ENCODE measurements at places on chromosomes 4 and X. TPM values are rescaled to one million over a fixed set of nuclear protein-coding genes. Genes with fewer than 3 reads are reported as not detected.
A peak's percentile ranks its signal among the peaks of the same experiment; 100 is the strongest.

DNA sequence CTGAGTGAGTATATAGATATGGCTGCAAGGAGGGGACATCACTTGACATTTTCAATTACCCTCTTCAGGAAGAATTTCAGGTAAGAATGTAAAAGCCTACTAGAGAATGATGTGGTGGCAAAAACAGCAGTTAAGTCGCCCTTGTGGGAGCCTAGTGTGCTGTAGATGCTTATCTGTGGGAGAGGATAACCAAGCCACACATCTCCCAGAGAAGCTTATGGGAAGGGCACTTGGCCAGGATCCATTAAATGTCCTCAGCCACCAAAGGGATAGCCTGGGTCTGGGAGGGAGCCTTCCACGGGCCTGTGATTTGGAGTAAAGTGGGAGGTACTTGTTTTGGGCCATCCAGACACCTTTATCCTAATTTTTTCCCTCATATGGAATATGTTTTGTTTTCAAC is 41.3 kb upstream of the BCLAF3 start:
- no peak for DNase-seq

Gene LNX1
- not detected for total RNA-seq

DNA sequence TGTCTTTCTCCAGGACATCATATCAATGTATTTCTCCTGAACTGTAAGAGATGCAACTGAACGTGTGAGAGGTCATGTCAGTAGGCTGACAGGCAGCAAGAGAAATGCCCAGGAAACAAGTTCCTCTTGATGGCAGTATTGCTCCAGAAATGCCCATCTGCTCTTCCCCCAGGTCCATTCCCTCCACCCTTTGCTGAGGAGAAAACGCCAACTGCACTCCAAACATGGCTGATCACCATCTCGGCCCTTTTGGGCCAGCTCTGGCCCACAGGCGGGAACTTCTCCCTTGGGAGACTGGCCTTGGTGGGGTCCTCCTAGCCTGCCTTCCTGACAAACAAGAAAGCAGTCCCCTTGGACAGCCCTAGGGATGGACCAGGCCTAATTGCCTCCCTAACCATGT is 276.5 kb upstream of the AGTR2 start:
- no peak for DNase-seq

Gene SLITRK2
- total RNA-seq, result not detected

GRCh38 chr4:168725930-168726329 is 229.1 kb downstream of the PALLD start:
- DNase-seq, result no peak

Gene CABS1
- not detected for total RNA-seq

DNA sequence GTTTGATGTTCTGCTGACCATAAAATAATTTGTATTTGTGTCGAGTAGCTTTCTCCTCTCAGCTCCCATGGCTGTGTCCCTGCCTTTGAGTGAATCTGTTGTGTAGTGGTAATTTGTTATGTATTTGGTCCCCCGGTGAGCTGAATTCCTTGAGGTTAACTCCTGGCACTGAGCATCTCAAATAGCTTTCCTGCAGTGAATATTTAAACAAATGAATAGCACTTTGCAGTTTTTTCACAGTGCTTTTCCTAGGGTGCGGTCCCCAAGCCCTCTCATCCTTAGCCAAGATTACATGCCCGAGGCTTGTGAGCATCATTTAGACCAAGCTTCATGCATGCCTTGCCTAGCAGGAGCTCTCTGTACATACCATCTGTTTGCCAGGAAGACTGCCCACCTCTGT is 74.2 kb downstream of the CLDN34 start:
- no peak for DNase-seq

Gene PRRG3
- total RNA-seq, result not detected

GRCh38 chr4:74950882-74951281 is 18.0 kb downstream of the PARM1 start:
- DNase-seq, result no peak

- no peak for DNase-seq
Observed at GRCh38 chr4:188534917-188535316, 395.7 kb downstream of the TRIML1 start.

Gene GRIA3
- total RNA-seq, result not detected

- no peak for DNase-seq
Observed at GRCh38 chrX:78314561-78314960, 12.8 kb downstream of the CYSLTR1 start.

DNA sequence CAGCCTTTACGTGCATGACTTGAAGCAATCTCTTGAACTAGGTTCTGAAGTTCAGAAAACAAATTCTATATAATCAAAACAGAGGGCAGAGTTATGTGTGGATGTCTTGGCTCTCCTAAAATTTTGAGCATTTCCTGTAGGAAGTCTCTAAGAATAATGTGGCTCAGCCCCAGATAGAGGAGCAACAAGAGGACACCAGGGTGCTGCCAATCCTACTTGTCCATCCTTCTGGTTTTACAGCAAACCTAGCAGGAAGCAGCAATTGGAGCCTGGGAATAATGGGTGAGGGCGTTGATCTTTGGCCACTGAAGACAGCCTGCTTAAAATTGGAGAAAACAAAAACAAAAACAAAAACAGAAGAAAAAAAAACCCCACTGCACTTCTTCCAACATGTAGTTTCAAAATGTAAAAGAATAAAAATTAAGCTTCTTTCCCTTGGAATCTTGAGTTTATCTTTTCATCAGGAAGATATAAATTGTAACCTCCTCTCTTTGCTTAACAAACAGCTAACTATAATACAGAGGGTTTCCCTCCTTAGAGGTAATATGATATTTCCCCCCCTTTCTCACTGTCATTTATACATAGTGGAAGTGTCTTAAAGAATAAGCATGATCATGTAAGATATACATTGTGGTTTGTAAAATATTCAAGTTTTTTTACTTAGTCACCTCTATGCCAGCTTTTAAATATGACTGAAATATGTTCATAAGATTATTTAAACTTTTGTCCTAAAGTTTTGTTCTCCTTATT is 130.6 kb downstream of the FBXO8 start:
- no peak for DNase-seq

Gene ERVMER34-1
- total RNA-seq, result not detected

GRCh38 chr4:186851291-186852072 is 127.8 kb upstream of the FAT1 start:
- no peak for DNase-seq

Gene ASB5
- total RNA-seq, result not detected

DNA sequence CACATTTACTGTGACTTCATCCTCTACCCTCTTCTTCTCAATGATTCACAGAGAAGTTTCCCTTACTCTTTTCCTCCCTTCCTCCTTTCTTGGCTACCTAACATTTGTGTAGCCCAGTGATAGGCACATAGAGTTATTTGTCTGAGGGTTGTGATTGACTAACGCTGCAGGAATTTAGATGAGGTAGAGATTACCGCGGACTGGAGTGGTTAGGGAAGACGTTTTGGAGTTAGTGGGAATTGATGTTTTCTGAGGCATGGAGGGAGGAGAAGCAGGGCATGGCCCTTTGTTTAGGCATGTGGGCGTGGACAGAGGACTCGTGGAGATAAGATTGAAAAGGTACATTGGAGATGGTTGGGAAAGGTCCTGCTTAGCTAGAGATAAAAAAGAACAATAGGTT is 246.7 kb downstream of the GPAT3 start:
- no peak for DNase-seq

Gene ATP11C
- 19.4 TPM for total RNA-seq

DNA sequence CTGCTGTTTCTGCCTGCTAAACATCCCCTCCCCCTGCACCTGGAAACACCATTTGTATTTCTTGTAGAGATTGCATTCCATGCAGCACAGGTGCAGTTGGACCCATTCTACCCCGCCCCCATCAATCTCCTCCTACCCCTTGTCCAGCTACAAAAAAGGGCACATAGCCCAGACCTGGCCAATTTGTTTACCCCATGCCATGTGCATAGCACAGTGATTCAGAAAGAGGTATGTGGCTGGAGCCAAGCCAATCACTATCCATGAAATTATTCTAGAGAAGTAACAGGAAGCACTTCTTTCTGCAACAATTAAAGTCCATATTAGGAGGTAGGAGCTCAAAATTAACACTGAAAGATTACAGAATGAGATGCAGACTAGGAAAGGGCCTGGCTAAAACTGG is 20.2 kb upstream of the TMEM184C start:
- no peak for DNase-seq

GRCh38 chrX:37825215-37825842 is 22.0 kb downstream of the DYNLT3 start:
- peak; percentile 28 for DNase-seq

GRCh38 chrX:21843179-21843578 is 3.8 kb downstream of the MBTPS2 start:
- DNase-seq, result no peak

- DNase-seq, result no peak
Observed at GRCh38 chr4:10333942-10334341, 123.3 kb downstream of the ZNF518B start.

Gene NAP1L3
- total RNA-seq, result 2.4 TPM

GRCh38 chrX:111168314-111168713 is 72.3 kb downstream of the PAK3 start:
- no peak for DNase-seq

Gene UCP1
- not detected for total RNA-seq

DNA sequence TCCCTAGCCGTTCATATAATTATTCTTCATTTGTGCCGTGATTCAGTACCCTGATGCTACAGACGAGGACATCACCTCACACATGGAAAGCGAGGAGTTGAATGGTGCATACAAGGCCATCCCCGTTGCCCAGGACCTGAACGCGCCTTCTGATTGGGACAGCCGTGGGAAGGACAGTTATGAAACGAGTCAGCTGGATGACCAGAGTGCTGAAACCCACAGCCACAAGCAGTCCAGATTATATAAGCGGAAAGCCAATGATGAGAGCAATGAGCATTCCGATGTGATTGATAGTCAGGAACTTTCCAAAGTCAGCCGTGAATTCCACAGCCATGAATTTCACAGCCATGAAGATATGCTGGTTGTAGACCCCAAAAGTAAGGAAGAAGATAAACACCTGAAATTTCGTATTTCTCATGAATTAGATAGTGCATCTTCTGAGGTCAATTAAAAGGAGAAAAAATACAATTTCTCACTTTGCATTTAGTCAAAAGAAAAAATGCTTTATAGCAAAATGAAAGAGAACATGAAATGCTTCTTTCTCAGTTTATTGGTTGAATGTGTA is 7.0 kb downstream of the SPP1 start:
- DNase-seq, result no peak
